T-helper 2 cell (primary cell): ENCODE measurements at places on chromosomes 5 and 9.

DNA sequence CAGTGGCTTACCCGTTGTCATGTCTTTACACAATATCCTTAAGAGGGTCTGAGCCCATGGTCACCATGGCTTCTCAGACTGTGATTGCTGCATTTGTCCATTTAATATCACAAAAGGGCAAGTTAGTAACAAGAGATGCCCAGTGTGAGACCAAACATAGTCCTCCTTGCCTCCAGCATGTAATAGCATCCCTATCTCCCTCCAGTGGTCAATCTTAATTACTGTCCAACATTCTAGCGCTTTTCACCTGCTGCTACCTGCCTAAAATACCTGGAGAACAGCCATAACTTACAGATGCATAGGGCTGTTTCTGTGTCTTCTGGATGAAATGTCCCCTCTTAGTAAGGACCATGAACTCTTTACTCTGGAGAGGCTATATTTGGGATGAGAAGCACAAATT, 267.2 kb upstream of the DAB2 start:
- no peak for DNase-seq

- no peak for DNase-seq
Measured at GRCh38 chr5:63029891-63030290, 451.3 kb downstream of the LRRC70 start.

DNA sequence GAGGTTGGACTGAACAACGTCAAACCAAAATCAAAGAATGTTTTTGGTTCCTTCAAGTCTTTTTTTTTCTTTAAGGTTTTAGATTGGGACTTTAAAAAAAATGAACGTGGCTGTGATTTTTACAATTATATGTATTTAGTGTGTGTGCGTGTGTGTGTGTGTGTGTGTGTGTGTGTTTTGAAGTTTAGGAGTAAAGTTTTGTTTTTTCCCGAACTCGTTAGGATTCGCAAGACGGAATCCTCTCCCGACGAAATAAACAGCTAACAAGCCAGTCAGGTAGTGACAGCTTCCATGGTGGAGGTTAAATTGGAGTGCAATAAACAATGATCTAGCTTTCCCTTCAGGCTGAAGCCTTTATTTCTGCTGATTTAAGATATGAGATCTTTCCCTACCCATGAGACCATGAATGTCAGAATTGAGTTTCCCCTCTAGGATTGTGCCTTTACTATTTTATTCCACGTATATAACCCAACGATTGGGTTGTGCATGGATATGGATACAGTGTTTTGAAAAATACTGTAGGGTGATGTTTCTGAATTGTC, 1.2 kb downstream of the KIAA1958 start:
- DNase-seq = no peak

GRCh38 chr9:85404911-85405565, 336.7 kb downstream of the AGTPBP1 start:
- DNase-seq = no peak

DNA sequence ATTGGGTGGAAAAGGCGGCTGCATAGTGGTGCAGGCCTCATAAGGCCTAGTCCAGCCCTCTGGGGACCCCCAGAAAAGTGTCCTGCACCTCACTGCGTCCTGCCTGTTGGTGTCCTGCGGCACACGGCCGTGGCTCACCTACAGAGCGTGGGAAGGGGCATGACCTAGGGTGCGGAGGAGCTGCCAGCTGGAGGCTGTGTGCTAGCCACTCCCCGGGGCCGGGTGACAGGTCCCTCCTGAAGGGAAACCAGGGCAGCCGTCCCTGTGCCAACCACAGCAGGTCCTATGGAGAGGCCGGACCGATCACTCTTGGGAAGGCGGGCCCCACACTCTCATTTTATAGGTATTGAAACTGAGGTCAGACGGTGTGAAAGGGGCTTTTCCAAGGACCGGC, 150.7 kb downstream of the RXRA start:
- DNase-seq = no peak

GRCh38 chr9:13213337-13213736, 66.2 kb downstream of the MPDZ start:
- no peak for DNase-seq

- DNase-seq = no peak
Measured at GRCh38 chr9:35619800-35620158, 1.6 kb upstream of the CD72 start.

GRCh38 chr5:60209146-60209840, 315.8 kb upstream of the PDE4D start:
- no peak for DNase-seq

DNA sequence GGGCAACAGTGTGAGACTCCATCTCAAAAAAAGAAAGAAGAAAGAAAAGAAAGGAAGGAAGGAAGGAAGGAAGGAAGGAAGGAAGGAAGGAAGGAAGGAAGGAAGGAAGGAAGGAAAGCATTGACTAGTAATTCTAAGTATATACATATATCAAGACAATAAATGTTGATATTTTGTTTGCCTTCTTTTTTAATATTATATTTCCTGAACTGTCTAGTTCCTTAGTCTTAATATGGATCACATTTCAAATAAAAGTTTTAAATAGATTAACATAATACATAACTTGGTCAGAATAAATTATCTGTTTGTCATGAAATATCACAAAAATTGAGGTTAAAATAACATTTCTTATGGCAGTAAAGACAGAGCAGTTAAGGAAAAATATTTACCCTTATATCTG, 1448.4 kb upstream of the C9orf72 start:
- no peak for DNase-seq
